8988T (cell line): ENCODE measurements at places on chromosomes 12 and 14.

GRCh38 chr12:58815235-58815634 is 105.1 kb downstream of the LRIG3 start:
- no peak for DNase-seq

DNA sequence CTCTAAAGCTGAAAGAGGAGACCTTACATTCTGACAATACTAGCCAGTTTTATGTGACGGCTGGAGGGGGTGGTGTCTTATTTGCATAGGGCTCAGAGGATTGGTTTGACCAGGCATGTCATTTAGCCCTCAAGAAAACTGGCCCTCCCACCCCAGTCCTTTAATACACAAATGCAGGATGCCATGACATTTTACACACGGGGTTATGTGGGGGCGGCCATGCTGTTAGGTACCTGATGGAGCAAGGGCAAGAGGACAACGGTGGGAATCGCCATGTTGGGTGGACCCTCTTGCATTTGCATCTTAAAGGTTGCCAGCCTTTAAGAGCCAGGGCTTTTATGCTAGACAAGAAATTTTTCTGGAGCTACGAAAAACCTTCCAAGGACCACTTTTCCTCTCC is 23.3 kb downstream of the MDM2 start:
- DNase-seq = no peak

GRCh38 chr14:64632056-64632455 is 72.2 kb upstream of the PLEKHG3 start:
- DNase-seq = no peak

DNA sequence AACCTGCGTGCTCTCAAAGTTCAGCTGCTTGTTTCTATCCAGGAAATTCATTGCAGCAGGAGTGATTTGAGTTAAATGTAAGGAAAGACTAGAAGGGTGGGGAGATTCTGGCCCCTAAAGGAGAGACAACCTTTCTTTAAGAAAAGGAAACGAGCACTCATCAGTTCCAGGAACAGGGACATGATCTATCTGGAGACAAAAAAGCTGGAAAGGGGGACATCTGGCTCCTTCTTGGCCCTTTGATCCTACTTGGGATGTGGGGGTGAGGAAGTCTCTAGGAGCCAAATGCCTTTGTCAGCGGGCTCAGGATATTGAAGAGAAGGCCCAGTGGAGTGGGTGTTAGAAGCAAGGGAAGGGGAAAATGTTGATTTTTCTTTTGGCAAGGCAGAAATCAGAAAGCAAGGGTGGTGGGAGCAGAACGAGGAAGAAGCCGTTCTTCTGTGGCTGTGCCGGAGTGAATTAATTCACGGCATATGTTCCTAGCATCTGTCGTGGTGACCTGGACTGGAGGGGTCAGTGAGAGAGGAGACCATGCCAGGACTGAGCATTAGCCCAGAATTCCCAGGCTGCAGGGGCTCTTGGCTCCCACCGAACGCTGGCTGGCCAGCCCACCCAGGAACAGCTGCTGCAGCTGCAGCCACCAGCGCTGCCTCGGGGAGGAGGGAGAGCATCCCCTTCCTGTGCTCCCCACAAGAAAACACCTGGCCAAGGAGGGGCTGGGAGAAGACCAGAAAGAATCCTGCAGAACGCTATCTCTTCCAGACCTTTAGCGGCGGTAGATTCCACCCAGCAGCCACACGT is 62.8 kb upstream of the GPATCH2L start:
- DNase-seq = no peak

DNA sequence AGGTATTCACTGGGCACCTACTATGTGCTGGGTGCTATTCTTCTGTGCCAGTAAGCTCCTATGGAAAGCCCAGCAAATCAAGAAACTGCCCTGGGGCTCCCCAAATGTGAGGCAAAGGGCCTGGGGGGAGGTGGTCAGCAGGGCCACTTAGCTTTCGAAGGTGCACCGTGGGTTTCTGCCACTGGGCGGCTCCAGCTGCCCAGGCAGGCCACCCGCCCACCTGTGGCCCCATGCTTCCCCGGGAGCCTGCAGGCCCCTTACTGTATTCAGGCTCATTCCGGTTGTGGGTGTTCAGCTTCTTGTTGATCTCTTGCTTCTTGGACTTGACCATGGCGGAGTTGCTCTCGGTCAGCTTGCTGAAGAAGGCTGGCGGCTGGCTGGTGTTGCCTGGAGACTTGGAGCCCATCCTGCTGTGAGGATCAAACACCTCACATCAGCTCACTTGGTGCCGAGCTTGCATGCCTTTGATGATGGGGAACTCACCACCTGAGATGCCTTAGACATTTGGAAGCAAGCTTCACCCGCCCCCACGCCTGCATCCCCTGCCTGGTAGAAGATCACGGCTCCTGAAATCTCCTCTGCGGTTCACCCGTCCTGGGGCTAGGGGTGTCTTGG is 37.3 kb downstream of the RFLNA start:
- peak; percentile 88 for DNase-seq

DNA sequence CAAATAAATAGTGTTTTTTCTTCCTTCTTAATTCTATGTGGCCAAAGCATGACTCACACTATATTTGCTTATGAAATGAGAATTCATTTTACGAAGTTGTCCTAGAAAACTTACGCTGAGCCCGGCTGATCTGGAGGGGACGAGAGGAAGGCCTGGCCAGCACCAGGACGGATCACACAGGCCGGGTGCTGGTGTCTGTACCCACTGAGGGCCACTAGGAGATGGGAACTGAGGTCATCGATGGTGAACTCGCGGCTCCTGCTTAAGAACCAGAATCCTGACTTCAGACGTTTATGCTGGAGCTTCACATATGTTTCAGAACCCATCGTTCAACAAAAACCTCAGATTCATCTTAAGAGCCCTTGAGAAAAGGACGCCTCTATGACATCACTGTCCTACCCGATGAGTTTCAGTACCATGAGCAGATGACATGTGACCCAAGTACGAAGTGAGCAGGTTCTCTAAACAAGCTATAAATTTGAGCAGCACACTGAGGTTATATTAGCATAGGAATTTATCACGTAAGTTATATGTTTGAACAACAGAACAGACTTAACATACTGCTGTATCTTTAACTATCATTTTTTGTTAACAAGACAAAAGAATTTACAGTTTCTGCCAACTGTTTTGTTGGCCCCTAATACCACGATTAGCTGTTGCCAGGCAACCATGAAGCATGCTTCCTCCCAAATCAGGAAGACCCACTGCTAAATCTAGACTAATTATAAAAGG is 111.9 kb downstream of the FOXN3 start:
- no peak for DNase-seq

- no peak for DNase-seq
Observed at GRCh38 chr12:109652233-109652976, 61.2 kb upstream of the FAM222A start.

- no peak for DNase-seq
Observed at GRCh38 chr14:75198291-75198933, 22.0 kb upstream of the TMED10 start.

GRCh38 chr12:20489645-20490044 is 121.3 kb downstream of the PDE3A start:
- no peak for DNase-seq

DNA sequence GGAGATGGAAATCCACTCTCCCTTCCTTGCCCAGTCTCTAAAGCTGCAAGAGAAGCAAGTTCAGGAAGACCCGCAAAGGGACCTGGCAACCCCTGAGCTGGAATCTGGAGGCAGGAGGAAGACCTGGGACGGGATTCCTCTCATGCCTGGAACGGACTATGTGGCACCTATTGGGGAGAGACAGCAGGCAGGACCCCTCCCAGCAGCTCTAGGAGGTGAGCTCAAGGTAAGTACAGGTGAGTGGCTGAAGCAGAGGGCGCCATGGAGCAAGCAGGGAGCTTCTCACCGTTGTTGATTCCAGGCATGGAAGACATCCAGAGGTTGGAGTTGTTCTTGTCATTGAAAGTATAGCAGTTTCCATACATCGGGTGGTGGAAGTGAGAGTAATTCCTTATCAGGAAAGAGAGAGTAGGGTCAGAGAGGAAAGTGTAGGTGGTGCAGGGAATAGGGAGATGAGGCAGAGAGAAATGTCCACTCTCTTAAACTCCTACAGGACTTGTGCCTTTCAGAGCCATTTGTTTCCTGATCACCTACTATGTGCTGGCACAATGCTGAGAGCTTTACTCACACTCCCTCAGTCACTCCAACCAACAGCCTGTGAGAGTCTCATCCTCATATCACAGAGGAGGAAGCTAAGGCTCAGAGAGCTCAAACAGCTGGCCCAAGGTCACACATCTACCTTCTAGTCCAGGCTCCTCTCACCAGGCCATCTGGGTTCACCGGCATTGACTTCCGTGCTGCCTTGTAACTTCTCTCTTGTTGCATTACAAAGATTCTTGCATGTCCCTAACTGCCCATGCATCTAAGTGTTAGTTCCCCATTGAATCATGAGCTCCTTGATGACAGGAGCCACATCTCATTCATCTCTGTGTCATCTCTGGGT is 13.9 kb upstream of the TNFRSF1A start:
- DNase-seq = no peak

- DNase-seq = no peak
Observed at GRCh38 chr14:91228112-91229004, 16.1 kb downstream of the GPR68 start.

DNA sequence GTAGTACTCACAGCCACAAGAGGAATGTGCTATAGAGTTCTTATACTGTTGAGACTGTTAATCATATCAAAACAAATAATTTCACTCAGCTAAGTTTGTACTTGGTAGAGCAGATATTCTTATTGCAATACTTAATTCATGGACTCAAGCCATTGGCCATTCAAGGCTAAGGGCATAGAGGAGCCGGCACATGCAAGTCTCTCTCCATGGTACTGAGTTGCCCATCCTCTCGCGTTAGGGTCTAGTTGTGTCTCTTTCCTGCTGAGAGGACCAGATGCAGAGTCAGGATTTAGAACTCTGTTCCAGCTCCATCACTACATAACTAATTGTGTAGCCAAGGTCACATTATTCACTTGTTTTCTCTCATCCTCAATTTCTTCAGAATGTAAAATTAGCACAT is 14.4 kb upstream of the TUNAR start:
- no peak for DNase-seq

DNA sequence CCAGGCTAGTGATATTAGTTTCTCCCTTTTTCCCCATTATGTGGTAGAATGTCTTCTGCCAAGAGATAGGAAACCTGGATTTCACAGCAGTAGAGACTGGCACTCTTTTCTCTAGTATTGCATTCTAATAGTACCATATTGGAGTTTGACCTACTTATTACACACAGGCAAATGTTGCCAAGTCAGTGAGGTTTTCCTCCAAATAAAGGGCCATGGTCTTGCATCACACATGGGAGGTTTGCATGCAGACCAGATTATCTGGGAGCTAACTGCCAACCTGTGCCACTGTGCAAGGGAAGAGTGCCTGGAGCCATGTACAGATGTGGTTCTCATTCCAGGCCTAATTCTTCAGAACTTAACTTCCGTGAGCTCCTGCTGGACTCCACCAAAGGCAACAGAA is 113.3 kb downstream of the ANO6 start:
- no peak for DNase-seq

DNA sequence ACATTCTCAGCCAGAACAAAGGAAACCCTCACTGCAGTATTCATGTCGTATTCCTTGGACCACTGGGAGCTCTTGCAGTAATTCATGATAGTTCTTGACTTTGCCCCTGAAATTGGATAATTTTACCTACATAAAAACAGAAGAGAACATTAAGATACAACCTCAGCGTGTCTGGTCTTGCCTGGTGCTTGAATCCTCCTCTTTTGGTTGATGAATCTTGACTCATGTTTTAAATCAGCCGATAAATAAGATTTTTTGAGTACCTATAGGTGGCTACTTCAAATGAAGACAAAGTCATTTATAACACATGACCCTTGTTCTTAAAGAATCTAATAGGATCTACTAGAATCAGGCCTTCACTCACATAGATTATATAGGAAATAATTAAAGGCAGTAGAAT is 221.0 kb downstream of the PTPRO start:
- DNase-seq = no peak

GRCh38 chr14:34379816-34380470 is 82.1 kb downstream of the SPTSSA start:
- DNase-seq = no peak

GRCh38 chr12:12378616-12379015 is 21.7 kb downstream of the BORCS5 start:
- DNase-seq = no peak

- DNase-seq = no peak
Observed at GRCh38 chr14:101743701-101744100, 17.8 kb upstream of the PPP2R5C start.

- DNase-seq = no peak
Observed at GRCh38 chr14:29216268-29217232, 450.0 kb downstream of the FOXG1 start.

GRCh38 chr12:1978078-1978862 is 26.0 kb downstream of the DCP1B start:
- no peak for DNase-seq

- no peak for DNase-seq
Observed at GRCh38 chr12:2009623-2010022, 5.4 kb upstream of the DCP1B start.

DNA sequence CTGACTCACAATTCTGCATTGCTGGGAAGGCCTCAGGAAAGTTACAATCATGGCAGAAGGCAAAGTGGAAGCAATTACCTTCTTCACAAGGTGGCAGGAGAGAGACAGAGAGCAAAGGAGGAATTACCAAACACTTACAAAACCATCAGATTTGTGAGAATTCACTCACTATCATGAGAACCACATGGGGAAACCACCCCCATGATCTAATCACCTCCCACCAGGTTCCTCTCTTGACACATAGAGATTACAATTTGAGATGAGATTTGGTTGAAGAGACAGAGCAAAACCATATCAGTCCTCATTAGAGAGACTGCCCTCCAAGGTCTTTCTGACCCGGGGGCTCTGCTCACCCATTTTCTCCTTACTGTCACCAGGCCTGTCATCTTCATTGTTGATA is 1582.3 kb upstream of the TMEM132C start:
- DNase-seq = no peak

DNA sequence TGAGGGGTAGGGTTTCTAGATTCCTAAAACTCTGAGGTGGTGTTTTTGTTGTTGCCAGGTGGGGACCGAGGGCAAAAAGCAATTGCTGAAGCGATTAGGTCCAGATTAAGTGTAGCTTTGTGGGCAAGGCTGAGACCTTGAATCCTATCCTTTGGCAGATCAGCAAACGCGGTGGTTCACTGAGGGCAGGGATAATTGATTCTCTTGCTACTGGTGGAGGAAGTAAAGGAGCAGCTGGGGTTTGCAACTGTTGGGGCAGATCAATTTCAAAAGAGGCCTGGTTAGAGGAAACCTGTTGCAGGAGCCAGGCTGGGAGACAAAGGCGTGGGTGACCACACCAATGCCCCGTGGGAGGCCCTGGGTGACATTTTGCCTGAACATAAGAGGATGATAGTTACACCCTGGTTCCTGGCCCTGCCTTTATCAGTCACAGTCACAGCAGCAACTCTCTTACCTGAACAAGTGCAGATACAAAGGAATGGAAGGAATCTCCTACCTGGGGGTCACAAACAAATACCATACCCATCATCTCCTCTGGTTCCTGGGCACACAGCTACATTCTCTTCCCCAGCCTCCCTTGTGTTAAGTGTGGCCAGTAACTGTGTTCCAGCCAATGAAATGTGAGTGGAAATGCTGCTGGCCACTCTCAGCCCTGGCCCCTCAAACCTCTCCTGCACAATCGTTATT is 43.3 kb upstream of the RASSF3 start:
- no peak for DNase-seq
